Stimulated activated CD8-positive, alpha-beta memory T cell treated with anti-CD3 and anti-CD28 coated beads, Interleukin-15, amount 100 ng/mL, for 4 hours (primary cell): ENCODE measurements at places on chromosomes 1 and 21.

DNA sequence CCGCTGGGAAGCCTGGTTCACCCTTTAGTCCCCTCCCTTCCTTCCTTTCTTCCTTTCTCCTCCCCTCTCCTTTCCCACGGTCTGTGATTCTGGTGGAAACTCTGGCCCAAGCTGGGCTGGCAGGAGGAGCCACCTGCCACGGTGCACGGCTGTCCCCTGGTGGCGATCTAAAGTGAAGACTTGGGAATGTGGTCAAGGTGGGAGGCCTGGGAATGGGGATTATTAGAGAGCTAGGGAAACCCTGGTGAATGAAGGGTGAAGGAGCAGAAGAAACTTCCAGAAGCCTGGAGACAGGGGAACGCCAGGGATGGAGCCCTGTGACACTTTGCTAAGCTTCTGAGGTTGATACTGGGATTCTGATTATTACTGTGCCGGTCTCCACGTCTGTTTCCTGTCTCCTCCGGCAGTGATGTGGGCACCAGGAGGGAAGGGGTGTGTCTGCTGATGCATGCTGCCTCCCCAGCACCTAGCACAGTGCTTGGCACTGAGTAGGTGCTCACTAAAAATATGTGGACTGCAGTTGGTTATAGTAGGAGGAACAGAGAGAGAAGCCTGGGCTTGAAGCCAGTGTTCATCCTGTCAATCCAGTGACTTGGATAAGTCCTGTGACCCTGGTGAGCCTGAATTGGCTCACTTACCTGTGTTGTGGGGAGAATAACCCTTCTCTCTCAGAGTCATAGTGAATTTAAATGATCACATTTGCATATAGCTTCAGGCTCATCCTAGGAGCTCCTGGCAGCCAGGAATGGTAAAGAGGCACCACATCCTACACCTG lies 71.2 kb upstream of the NBPF3 start:
- DNase-seq, result no peak

DNA sequence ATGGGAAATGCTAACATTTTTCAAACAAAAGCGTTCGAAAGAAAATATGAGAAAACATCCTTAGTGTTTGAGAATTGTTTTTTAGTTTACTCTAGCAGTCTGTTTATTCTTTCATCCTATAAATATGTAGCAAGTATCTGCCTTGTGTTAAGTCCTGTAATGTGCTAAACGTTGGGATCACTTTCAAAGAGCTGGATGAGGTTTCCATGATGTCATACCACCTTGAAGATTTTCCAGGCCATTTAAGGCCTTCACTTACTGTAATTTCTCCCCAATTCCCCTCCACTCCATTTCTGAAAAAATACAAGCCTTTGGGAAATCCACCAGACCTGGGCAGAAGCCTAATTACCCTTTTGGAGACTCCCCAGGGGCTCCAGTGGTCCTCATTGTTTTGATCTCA lies 24.2 kb upstream of the CTBS start:
- no peak for DNase-seq

GRCh38 chr1:235054466-235054865 lies 74.2 kb downstream of the TOMM20 start:
- DNase-seq, result no peak

GRCh38 chr1:82059959-82060358 lies 259.2 kb downstream of the ADGRL2 start:
- no peak for DNase-seq

DNA sequence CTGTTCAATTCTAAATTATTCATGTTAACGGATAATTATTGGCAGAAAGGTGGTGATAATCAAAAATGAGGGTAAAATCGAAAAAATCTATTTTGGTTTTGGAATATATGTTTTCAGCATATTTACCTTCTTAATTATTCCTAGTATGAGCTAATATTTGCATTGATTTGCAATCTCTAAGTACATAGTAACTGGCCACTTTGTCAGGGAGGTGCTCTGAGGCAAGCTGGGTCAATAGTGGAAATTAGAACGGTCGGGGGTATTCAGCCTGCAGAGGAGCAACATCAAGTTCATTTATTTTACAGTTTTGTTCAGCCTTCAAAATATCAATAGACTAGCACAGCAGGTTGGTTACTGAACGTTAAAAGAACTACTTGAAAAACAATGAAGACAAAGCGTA lies 1.8 kb downstream of the OTUD7B start:
- DNase-seq, result no peak

DNA sequence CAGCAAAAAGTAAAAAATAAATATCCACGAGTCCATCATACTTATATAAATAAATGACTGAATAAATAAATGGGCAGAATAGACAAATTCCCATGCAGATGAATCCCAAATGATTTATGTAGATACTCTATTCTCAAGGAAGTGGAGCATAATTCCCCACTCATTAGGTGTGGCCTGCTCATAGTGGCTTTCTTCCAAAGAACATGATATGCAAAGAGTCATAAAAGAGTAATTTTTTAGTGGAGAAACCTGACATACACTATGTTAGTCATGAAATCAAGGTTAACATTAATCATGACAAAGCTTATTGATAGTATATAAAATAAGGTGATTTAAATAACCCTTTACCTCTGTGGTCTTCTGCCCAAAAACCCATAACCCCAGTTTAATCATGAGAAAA lies 298.9 kb downstream of the DPYD start:
- no peak for DNase-seq

DNA sequence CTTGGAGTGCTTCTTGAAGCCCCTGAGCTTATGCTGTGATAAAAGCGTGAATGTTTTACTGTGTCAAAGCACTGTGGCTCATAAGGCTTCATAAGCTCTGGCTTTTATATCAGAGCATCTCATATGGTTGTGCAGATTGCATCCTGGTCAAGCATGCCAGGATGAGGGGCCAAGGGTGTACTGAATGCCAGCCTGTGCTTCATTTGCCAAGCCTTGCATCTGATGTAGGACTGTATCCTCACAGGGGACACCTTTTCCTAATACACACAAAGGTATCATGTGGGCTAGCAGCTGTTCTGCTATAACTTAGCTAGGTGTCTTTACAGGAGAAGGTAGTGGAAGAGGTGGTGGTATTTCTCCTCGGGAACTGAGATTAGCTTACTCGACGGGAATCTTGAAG lies 134.7 kb downstream of the ST6GALNAC3 start:
- no peak for DNase-seq

- no peak for DNase-seq
Observed at GRCh38 chr1:231990388-231990787, 363.8 kb downstream of the DISC1 start.

DNA sequence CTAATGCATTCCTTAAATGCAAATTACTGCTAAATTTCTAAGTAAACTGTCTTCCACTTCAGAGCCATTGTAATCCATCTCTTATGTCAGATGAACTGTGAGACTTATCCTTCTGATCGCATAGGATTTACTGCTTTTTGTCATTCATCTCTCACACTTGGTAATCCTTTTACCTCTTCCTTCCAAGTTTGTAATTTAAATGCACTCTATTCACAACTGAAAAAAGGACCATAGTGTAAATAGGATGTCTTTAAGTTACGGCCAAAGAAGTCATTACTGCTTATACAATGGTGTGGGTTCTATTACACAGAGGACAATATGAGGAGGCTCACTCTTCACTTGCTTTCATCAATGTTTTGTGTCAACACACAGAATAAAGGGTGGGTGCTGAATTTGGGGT lies 393.3 kb downstream of the PTBP2 start:
- DNase-seq, result no peak

DNA sequence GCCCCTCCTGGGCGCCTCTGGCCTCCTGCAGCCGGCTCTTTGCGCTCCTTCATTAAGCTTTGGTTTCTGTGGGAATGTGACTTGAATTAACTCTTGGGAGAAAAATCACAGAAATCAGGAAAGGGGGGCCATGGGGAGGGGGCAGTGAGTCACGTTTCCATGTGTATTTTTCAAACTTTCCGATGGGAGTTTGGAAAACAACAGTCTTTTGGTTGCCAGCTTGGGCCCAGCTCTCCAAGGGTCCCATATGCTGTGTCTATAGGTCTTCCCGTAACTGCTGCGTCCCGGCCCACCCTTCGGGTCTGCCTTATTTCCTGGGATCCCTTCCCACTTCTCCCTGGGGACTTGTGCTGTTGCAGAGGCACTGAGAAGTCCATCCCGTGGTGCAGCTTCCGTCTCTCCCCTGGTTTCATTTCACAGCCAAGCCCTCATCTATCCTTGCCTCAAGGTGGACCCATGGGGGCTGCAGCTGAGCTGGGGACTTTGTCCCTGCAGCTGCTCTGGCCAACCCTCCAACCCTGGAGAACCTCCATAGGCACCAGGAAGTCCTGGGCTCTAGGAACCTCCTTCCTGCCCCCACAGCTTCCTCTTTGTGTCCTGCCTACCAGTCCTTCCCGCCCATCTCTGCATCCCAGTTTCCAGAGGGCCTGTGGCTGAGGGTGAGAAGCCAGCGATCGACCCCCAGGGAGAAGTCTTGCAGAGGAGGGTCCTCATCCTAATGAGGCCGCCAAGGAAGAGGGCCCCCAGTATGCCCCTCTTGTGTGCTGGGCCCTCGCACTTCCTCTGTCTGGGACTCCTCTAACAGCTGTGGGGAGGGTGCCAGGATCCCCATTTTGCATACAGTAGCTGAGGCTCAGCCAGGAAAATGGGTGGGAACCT lies 11.6 kb upstream of the LMNA start:
- no peak for DNase-seq

- DNase-seq, result no peak
Observed at GRCh38 chr1:45765999-45766792, 15.7 kb upstream of the IPP start.

- no peak for DNase-seq
Observed at GRCh38 chr21:45885597-45885929, 96.0 kb upstream of the COL6A1 start.

DNA sequence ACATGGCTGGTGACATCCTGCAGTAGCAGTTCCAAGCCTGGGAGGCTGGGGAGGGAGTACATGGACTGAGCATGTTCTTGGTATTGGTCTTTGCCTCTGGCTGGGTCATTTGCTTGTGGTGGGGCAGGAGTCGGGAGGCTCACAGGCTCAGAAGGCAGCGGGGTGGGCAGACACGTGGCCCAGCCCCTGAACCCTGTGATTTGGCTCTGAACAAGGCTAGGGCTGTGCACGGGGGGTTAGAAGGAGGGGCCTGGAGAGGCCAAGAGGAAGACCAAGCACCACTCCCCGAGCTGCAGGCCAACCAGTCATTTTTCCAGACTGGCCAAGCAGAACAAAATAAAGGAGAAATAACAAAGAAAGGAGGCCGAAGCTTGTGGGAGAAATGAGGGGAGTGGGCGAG lies 9.7 kb upstream of the PRELP start:
- DNase-seq, result no peak

- DNase-seq, result peak; percentile 70
Observed at GRCh38 chr1:155911156-155912055, at the start of gene RIT1. Gene RIT1, minus strand, starts transcription at chr1:155911349. Its CDS starts 588 bp downstream, at chr1:155910761.

DNA sequence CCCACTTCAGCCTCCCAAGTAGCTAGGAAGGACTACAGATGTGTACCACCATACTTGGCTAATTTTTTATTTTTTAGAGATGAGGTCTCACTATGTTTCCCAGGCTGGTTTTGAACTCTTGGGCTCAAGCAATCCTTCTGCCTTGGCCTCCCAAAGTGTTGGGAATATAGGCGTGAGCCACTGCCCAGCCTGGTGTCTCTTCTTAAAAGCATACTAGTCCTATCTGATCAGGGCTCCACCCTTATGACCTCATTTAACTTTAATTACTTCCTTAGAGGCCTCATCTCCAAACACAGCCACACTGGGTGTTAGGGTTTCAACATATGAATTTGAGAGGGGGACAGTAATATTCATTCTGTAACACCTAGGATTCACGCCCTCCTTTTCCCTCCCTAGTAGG lies 130.9 kb downstream of the GLIS1 start:
- no peak for DNase-seq

DNA sequence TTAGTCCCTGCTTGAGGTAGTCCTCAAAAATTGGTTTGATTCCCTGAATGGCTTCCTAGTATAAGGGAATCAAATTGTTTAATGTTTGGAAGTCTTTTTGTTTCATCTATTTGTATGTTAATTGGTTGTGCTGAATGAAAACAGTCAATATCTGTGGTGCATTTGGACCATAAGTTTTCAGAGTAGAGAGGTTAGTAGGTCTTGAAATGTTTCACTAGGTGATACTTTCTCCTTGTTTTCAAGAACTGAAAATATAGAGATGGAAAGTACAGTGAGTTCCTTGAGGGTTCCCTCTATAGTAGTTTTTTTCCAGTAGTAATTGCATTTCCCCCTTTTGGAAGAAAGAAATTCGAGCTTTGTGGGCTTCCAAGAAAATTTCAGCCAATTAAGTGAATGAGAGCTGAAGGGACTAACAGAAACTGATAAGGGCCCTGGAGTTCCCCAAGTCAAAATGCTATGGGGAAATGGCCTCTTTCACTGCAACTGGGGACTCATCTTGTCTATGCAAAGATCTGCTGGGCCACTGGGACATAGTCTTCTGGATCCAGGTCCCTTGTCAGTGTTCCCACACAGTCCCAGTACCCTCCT lies 18.6 kb upstream of the CEP350 start:
- no peak for DNase-seq

DNA sequence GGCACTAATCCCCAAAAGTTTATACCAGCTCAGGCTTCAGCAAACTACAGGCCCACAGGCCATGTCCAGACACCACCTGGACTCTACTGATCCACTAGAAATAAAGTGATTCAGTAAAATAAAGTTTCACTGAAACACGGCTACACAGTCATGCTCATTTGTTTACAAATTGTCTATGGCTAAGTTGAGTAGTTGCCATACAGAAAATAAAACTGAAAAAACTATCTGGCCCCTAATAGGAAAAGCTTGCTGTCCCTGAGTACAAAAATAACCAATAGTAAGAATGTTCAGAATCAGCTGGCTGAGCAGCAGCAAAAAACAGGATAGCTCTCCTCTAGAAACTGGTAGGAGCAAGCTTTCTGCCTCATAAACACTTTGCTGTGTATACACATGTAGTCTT lies 221.5 kb downstream of the RERE start:
- DNase-seq, result no peak

DNA sequence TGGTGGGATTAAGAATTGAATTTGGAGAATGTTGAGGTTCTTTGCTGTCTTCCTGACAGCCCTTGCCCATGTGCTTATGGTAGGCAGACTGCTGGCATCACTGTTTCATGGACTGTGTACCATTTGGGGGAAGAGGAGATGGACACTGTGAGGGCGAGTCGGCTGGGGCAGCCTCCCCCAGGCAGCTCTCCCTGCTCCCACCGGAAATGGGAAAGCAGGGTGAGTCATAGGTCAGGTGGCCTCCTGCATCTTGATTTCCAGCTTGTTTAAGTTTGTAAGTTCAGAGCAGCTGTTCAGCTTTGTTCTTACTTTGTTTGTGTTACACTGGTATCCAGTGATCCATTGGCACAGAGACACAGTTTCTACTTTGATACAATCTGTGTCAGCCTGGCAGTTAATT lies 87.2 kb upstream of the CNIH3 start:
- DNase-seq, result no peak

GRCh38 chr1:52633291-52633754 lies 355 bp downstream of the SHISAL2A start:
- peak; percentile 16 for DNase-seq

GRCh38 chr1:242401937-242402336 lies 122.6 kb downstream of the PLD5 start:
- DNase-seq, result no peak

DNA sequence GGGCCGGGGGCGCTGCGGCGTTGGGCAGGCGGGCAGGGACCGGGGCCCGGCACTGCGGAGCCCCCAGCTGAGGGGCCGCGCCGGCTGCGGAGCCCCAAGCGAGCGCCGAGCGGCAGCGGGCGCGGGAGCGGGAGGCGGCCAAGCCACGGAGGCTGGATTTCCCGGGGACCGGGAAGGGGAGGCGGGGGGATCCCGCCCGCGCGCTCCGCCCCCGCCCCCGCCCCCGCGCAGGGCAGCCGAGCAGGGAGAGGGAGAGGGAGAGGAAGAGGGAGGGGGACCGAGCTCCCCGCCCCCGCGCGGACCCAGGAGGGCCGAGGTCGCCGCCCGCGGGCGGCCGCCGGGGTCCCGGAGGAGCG lies at the start of gene DLGAP3:
Gene DLGAP3 (minus strand): TSS at position 154 of the 356 bp plus-strand sequence. CDS start 24,267 bp downstream, outside the sequence.
- DNase-seq, result no peak
